ENCODE measurements at places on chromosomes 11 and 22.

- DNase-seq = no peak
Observed at GRCh38 chr11:90698238-90698637, 475.4 kb upstream of the CHORDC1 start.

GRCh38 chr22:19130959-19131684 lies at the start of gene TSSK2:
Gene TSSK2 (plus strand): TSS chr22:19131308. CDS start chr22:19131400, 92 bp downstream.
- no peak for DNase-seq

DNA sequence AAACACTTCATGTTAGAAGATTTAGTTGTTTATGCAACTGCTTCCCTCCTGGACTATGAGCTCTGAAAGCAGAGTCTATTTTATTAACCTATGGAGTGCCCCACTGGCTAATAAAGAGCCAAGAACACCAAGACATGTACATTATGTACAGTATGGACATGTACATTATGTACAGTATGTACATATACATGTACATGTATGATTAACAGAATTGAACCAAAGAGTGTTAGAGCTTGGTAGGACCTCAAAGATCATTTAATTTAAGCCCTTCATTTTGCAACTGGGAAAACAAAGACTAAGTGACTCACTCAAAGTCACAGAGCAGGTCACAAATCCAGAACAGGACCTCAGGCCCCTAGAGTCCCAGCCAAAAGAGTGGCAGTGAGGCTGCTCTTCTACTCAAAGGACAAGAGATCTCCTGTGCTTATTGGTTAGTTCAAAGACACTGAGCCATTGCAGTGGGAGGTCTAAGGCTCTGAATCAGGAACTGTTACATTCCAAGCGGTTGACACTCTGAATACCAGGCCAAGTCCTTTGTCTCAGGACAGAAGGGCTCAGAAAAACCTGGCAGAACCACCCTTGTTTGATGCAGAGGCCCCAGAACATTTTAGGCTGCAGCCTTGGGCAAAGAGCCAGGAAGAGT lies 103.8 kb downstream of the FAM168A start:
- DNase-seq = peak; percentile 13

DNA sequence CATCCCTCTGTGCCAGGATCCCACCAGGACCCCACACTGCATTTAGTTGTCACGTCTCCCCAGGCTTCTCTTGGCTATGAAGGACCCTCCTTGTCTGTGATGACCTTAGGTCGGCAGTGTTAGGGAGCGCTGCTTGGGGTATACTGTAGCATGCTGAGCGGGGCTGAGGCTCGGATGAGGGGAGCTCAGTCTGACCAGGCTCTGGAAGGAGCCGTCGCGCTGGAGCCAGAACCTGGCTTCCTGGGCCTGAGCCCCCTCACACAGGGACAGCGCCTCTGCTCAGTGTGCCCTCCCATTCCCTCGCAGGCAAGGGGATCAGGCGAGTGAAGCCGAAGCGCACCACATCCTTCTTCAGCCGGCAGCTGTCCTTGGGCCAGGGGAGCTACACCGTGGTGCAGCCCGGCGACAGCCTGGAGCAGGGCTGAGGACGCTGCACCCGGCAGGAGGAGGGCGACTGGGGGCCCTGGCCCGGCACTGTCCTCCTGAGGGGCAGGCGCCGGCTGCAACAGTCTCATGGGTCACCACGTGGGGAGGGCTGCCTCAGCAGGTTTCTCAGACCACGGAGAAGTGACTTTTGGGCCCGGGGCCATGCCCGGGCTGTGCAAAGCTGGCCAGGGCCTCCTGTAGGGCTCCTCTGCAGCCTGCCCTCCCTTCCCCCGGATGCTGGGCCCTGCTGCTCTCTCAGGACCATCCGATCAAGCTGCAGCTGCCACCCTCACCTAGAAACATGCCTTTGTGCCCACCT lies 11.5 kb upstream of the NEAT1 start:
- no peak for DNase-seq

- peak; percentile 24 for DNase-seq
Observed at GRCh38 chr22:36258701-36259614, 6.0 kb downstream of the APOL1 start.

- no peak for DNase-seq
Observed at GRCh38 chr11:76839311-76839710, 21.4 kb upstream of the ACER3 start.

DNA sequence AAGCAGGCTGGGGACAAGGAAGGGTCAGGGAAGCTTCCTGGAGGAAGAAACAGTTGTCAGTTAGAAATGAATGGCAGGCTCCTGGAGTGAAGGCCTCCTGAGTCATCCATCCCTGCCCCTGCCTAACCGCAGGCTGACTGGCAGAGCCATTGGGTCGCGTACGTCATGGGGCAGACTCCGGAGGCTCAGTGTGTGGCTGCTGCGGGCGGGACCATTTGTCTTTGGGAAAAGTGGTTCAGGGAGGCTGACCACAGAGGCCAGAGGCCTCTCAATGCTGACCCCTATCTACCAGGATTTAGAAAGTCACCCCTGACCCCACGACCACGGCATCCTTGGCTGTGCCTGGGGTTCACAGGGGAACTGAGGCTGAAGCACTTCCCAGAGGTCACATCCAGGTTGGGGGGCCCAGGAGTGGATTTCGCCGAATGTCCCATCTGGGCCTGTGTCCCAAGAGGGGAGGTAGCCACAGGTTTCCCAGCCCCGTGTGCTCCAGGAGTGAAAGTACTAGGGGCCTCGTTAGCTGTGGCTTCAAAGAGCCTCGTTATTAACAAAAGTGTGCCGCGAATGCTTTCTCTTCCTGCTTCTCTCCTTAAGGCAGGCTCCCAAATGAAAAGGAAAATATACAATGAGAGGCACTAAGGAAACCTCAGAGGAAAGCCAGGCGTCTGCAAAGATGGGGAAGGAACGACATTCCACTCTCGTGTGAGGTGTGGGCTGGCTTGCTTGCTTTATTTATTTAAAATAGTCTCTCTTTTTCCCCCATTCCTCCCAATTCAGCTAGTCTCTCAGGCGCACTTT lies 58.9 kb downstream of the FLRT1 start:
- no peak for DNase-seq

GRCh38 chr11:134589129-134589528 lies 177.1 kb upstream of the B3GAT1 start:
- no peak for DNase-seq

GRCh38 chr22:25746012-25746373 lies 4.0 kb downstream of the MYO18B start:
- no peak for DNase-seq

- DNase-seq = no peak
Observed at GRCh38 chr11:100929377-100929776, 200.2 kb downstream of the PGR start.

- no peak for DNase-seq
Observed at GRCh38 chr22:42162728-42163489, 32.3 kb upstream of the CYP2D6 start.

- DNase-seq = no peak
Observed at GRCh38 chr11:8863838-8864237, 47.2 kb upstream of the AKIP1 start.

- DNase-seq = no peak
Observed at GRCh38 chr11:114246321-114247069, 49.7 kb upstream of the NNMT start.

- no peak for DNase-seq
Observed at GRCh38 chr22:46748908-46749675, 11.0 kb upstream of the CERK start.

GRCh38 chr22:30647536-30647935 lies 12.0 kb downstream of the SLC35E4 start:
- no peak for DNase-seq

DNA sequence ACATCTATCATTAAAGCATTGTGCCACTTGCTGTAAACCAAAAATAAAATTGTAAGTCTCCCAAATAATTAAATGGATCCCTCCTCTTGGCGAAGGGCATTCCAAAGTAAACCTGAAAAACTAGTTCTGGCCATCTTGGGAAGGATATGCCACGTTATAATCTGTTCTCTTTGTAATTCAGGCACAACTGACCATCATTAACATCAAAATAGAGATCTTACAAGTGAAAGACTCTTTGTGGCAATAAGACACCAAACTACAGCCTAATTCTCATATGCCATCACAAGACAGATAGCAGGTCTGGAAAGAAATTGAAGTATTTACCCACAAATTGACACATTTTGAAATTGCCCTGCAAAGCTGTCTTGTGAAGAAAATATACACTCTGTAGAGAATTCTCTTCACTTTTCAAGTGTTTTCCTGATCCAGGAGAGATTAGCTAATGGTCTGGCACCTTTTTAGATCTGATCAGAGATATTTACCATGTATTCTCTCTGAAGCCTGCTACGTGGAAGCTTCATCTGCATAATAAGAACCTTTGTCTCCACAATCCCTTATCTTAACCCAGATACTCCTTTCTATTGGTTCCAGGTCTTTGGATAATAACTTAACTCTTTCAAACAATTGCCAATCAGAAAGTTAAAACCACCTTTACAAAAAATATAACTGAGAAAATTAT lies 630.4 kb upstream of the CCDC179 start:
- DNase-seq = no peak

GRCh38 chr11:39570526-39570925 lies 1888.9 kb downstream of the LRRC4C start:
- no peak for DNase-seq

- DNase-seq = no peak
Observed at GRCh38 chr11:123238297-123238696, 43.2 kb upstream of the CLMP start.

DNA sequence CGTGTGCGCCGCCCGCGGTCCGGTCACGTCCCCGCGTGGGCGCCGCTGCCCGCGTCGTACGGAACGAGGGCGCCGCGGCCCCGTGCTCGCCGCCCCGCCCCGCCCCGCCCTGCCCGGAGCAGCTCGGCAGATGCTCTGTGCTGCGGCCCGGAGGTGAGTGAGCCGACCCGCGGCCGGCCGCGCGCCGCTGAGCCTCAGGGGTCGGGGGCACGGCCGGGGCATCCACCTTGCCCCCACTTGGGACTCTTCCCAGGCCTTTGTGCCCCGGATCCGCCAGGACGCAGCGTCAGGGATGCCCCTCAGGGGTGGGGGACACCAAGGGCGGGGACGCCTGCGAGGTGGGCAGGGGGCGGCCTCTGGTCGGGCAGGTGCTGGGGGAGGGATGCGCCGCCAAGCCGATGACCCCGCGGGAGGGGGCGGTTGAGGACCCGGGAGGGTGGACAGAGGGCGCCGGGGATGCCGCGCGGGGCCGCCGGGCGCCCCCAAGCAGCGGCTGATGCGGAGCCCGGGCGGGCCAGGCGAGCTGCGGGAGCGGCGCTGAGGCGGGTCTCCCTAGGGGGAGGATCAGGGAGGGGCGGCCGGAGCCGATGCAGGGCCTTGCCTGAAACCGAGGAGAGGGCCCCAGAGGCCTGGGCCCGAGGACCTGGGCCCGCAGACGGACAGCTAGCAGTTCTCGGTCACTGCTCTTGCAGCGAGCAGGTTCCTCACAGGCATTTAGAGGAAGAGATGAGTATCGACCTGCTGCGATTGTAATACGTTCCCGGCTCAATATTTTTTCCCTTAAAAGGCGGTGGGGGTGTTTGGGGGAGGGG lies at the start of gene GNAZ:
Gene GNAZ (plus strand): TSS at position 102 of the 812 bp plus-strand sequence. CDS start 25,177 bp downstream, outside the sequence.
- no peak for DNase-seq

DNA sequence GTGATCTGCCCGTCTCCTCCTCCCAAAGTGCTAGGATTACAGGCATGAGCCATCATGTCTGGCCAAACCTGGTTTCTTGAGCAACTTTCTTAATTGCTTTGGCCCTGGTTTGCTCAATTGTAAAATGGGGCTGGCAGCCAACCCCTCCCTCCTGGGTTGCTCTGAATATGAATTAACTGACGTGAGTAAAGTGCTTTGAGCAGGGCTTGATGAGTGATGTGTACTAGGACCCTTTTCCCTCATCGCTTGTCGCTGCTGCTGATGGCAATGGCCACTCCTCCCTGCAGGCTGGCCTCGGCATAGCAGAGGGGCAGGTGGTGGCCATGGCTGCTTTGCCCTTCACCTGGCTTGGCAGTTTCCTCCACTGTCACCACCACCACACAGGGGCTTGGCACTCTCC lies 41.5 kb downstream of the RNF141 start:
- no peak for DNase-seq

DNA sequence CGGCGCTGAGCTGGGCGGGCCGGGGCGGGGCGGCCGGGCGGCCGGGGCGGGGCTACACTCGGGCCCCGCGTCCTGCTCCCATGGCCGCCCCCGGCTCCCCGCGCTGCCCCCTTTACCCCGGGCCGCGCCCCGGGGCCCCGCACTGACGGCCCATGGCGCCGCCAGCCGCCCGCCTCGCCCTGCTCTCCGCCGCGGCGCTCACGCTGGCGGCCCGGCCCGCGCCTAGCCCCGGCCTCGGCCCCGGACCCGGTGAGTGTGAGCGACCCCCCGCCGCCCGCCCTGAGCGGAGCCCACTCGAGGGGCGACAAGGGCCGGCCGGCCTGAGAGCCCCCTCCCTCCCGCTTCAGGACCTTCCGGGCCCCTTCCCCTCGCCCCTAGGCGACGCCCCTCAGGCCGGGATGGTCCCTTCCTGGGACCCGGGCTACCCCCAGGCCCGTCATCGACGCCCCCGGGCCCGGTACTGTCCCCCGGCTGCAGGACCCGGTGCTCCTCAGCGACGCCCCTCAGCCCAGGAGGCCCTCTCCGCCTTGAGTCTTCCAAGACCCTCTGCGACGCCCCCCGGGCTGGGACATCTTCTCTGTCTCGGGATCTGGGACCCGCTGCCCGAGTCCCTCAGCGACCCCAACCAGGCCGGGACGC lies at the start of gene KREMEN1:
Gene KREMEN1 (plus strand): TSS at position 57 of the 639 bp plus-strand sequence. CDS start 96 bp downstream, at position 153.
- DNase-seq = no peak

DNA sequence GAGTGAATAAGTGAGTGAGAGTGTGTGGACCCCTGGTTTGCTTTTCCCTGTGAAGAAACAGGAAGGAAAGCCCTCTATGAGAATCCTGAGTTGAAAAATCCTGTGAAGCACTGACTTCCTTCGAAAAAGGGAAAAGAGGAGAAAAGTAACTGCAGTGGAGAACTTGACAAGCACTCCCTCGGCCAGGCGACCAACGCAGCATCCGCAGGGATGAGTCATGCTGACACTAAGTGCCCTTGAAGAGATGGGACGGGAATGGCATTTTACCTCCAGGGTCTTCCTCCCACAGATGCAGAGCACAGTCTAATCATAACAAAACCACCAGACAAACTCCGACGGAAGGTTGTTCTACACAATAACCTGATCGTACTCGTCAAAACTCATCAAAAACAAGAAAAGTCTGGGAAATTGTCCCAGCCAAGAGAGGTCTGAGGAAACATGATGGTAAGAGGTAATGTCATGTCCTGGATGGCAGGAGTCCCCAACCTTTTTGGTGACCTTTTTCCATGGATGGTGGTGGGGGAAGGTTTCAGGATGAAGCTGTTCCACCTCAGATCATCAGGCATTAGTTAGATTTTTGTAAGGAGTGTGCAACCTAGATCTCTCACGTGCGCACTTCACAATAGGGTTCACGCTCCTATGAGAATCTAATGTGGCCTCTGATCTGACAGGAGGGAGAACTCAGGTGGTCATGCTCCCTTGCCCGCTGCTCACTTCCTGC lies 132.2 kb upstream of the B3GAT1 start:
- DNase-seq = no peak

DNA sequence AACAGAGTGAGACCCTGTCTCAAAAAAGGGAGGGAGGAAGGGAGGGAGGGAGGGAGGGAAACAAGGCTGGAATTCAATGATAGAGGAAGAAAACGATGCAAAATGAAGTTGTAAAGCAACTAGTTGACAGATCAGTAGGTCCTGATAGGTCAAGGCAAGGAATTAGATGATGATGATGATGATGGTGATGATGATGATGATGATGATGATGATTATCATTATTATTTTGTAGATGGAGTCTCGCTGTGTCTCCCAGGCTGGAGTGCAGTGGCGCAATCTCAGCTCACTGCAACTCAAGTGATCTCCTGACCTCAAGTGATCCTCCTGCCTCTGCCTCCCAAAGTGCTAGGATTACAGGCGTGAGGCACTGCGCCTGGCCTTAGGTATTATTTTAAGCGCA lies 11.3 kb upstream of the L3MBTL2 start:
- no peak for DNase-seq

Measured in pulmonary artery endothelial cell (primary cell).